Peyer's patch (tissue), 4 donors: ENCODE measurements at places on chromosomes 12 and 14. TPM values are rescaled to one million over a fixed set of nuclear protein-coding genes. Genes with fewer than 3 reads are reported as not detected.

Gene MMP14
- 88.3 TPM for total RNA-seq

Gene PLCZ1
- total RNA-seq: not detected

Gene APOLD1
- 5.8 TPM for total RNA-seq

Gene SMIM41
- 6.6 TPM for total RNA-seq

Gene SLC5A8
- not detected for total RNA-seq

DNA sequence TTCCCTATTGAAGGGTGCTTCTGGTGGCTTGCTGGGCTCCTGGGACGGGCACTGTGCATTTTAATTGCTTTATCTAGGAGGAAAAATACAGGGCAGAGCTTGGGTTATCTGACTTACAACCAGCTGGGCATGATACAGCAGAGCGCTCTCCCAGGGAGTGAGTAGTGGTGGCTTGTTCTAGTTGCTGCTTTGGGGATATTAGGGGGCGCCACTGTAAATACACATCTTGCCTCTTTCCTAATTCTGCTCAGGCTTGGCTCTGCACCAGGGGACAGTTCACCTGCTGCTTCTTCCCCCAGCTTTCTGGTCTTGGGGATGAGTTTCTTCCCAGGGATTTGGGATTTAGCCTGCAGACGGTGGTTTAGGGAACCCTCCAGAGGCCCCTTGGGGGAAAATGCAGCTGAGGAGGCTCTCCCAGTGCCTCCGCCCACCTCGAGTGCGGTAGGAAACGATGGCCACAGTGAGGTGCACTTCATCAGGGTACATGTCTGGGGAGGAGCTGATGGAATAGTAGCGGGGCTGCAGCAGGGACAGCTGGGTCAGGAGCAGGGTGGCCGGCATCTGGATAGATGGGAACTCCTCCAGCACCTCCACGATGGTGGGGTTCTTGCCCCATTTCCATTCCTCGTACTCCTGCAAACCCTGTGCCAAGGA lies 36.9 kb upstream of the FBXO21 start:
- no peak for DNase-seq
- no peaks in the 10 kb centered on the region for H3K36me3 ChIP-seq
- no peak overlapping the region for H3K27ac ChIP-seq
- no peak overlapping the region for H3K4me3 ChIP-seq
- no peaks in the 10 kb centered on the region for H3K27me3 ChIP-seq

- H3K4me1 ChIP-seq: no peaks in the 10 kb centered on the region
- no peaks in the 10 kb centered on the region for H3K27me3 ChIP-seq
- DNase-seq: no peak
Observed at GRCh38 chr12:26429070-26429691, 233.8 kb downstream of the SSPN start.

DNA sequence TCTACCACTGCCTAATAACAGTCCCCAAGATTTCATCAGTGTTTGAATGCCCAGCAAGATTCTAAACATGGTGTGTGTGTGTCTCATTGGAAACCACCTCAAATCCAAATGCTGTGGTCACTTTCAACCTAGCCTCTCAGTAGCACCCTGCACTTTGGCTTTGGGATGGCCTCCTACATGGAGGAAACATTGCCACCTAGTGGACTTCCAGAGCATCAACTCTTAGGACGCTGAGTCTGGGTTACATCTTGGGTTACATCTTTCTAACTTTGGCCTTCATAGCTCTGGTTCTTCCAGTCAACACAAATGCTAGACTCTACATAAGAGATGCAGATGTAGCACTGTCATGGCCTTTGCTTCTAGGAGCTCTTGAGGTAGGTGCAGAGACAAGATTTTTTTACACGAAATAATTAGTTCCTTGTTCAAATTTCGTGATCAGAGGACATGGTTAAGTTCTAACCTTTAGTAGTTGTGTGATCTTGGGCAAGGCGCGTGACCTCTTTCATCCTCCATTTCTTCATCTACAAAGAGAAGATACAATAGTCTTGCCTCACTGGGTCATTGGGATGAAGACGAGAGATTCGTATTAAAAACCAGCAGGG lies 113.5 kb upstream of the VASH1 start:
- DNase-seq: no peak
- H3K4me1 ChIP-seq: no peaks in the 10 kb centered on the region
- H3K36me3 ChIP-seq: no peaks in the 10 kb centered on the region
- no peak overlapping the region for H3K4me3 ChIP-seq

- H3K27ac ChIP-seq: peak overlapping the region; percentile 96
- no peaks in the 10 kb centered on the region for H3K36me3 ChIP-seq
- H3K4me3 ChIP-seq: peak overlapping the region; percentile 95
- DNase-seq: peak; percentile 89
Observed at GRCh38 chr14:103628221-103628683, 759 bp upstream of the KLC1 start.

GRCh38 chr14:64656986-64657385 lies 47.2 kb upstream of the PLEKHG3 start:
- no peak overlapping the region for H3K27ac ChIP-seq
- no peaks in the 10 kb centered on the region for H3K27me3 ChIP-seq
- no peaks in the 10 kb centered on the region for H3K4me1 ChIP-seq
- H3K4me3 ChIP-seq: no peak overlapping the region
- H3K36me3 ChIP-seq: no peaks in the 10 kb centered on the region

DNA sequence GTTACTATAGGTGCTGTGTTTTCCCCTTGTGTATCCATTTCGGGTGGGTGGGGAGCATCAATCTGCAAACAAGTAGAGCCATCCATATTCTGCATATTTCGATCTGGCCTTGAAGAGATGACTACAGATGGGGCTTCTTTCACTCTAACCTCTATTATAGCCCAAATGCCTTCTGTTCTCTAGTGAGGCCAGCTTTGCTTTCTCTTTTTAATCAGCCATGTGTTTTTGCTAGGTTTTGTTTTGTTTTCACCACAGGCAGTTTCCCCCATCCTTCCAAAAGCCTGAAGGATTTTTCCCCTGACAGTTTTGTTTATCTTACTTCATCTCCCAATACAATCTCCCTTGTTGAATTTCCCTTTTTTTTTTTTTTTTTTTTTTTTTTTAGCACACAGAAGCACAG lies 224.1 kb downstream of the BTG1 start:
- no peaks in the 10 kb centered on the region for H3K36me3 ChIP-seq
- no peak overlapping the region for H3K4me3 ChIP-seq
- no peaks in the 10 kb centered on the region for H3K4me1 ChIP-seq
- DNase-seq: no peak
- no peak overlapping the region for H3K27ac ChIP-seq

- H3K27me3 ChIP-seq: no peaks in the 10 kb centered on the region
- DNase-seq: no peak
- H3K27ac ChIP-seq: peak overlapping the region; percentile 3
- no peaks in the 10 kb centered on the region for H3K4me1 ChIP-seq
- H3K4me3 ChIP-seq: no peak overlapping the region
Observed at GRCh38 chr12:45244561-45245343, 28.9 kb downstream of the ANO6 start.

GRCh38 chr14:55948399-55948798 lies 169.8 kb upstream of the PELI2 start:
- H3K4me1 ChIP-seq: no peaks in the 10 kb centered on the region
- H3K27me3 ChIP-seq: no peaks in the 10 kb centered on the region
- no peaks in the 10 kb centered on the region for H3K36me3 ChIP-seq

GRCh38 chr12:51388069-51388799 lies 3.0 kb downstream of the GALNT6 start:
- H3K4me1 ChIP-seq: peaks cover 4% of the 10 kb centered on the region
- no peak overlapping the region for H3K27ac ChIP-seq
- H3K27me3 ChIP-seq: peaks cover 7% of the 10 kb centered on the region
- DNase-seq: no peak
- no peaks in the 10 kb centered on the region for H3K36me3 ChIP-seq

- H3K36me3 ChIP-seq: no peaks in the 10 kb centered on the region
- H3K4me3 ChIP-seq: no peak overlapping the region
- no peaks in the 10 kb centered on the region for H3K4me1 ChIP-seq
- H3K27me3 ChIP-seq: no peaks in the 10 kb centered on the region
- DNase-seq: no peak
Observed at GRCh38 chr12:76508128-76508980, 51.2 kb downstream of the OSBPL8 start.

GRCh38 chr12:42084522-42084921 lies 60.2 kb downstream of the GXYLT1 start:
- no peaks in the 10 kb centered on the region for H3K27me3 ChIP-seq
- H3K27ac ChIP-seq: no peak overlapping the region
- DNase-seq: no peak
- no peaks in the 10 kb centered on the region for H3K4me1 ChIP-seq
